ENCODE measurements at places on chromosomes 3 and 15. TPM values are rescaled to one million over a fixed set of nuclear protein-coding genes. Genes with fewer than 3 reads are reported as not detected.

SAMMSON gene
- not detected for total RNA-seq

CCDC39 gene
- total RNA-seq, result not detected

- no peak overlapping the region for H3K27ac ChIP-seq
- H3K36me3 ChIP-seq, result no peaks in the 10 kb centered on the region
- no peaks in the 10 kb centered on the region for H3K27me3 ChIP-seq
- H3K4me1 ChIP-seq, result no peaks in the 10 kb centered on the region
- no peak for DNase-seq
These were observed 26.7 kb upstream of the SLC41A3 start for GRCh38 chr3:126110431-126111125.

CHRNA7 gene
- under 0.01 TPM for total RNA-seq

EXD1 gene
- not detected for total RNA-seq

DNA sequence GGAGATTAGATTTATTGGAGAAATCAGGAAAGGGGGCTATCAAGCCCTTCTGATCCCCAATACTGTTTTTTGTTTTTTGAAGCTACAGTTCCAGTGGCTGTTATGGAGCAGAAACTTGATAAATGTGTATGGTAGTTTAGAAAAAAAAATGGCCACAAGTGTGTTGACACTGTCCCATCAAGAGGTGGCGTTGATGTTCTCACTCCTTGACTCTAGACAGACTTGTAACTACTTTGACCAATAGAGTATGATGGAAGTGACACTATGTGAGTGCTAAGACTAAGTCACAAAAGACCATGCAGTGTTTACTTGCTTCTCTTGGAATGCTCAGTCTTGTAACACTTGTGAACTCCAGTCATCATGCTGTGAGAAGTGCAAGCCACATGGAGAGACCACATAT is 356.7 kb downstream of the PDCD6IP start:
- no peak for DNase-seq
- no peak overlapping the region for H3K4me3 ChIP-seq
- H3K36me3 ChIP-seq, result no peaks in the 10 kb centered on the region
- no peak overlapping the region for H3K27ac ChIP-seq

FBN1 gene
- total RNA-seq, result 1,478 TPM

- DNase-seq, result no peak
- H3K4me1 ChIP-seq, result no peaks in the 10 kb centered on the region
These were observed 23.8 kb downstream of the IQSEC1 start for GRCh38 chr3:13049400-13049799.

GRCh38 chr15:99232740-99233139 is 16.6 kb downstream of the TTC23 start:
- H3K27ac ChIP-seq, result no peak overlapping the region
- no peaks in the 10 kb centered on the region for H3K27me3 ChIP-seq
- DNase-seq, result no peak
- H3K36me3 ChIP-seq, result peaks cover 12% of the 10 kb centered on the region
- no peak overlapping the region for H3K4me3 ChIP-seq

GPR171 gene
- not detected for total RNA-seq

CGGBP1 gene
- total RNA-seq, result 51.1 TPM

TRIM42 gene
- total RNA-seq, result not detected

LTK gene
- total RNA-seq, result not detected

GRCh38 chr15:48631176-48631770 is 14.2 kb downstream of the FBN1 start:
- H3K27ac ChIP-seq, result peak overlapping the region; percentile 86
- H3K4me3 ChIP-seq, result 0 out of 2 replicates have a peak overlapping the region, but pooled peaks have one; percentile 10
- peaks cover 21% of the 10 kb centered on the region for H3K36me3 ChIP-seq
- H3K27me3 ChIP-seq, result no peaks in the 10 kb centered on the region

GRCh38 chr15:99485153-99485961 is 80.4 kb upstream of the MEF2A start:
- H3K27ac ChIP-seq, result no peak overlapping the region
- H3K4me3 ChIP-seq, result no peak overlapping the region
- DNase-seq, result peak; percentile 4

Data from GM23248 (cell line).